NCI-H1930 (cell line): ENCODE measurements at places on chromosomes 3 and 15.

GRCh38 chr15:51688863-51689262, 7.6 kb downstream of the SCG3 start:
- DNase-seq: no peak

GRCh38 chr3:172444821-172445220, 3.4 kb downstream of the GHSR start:
- DNase-seq: no peak

DNA sequence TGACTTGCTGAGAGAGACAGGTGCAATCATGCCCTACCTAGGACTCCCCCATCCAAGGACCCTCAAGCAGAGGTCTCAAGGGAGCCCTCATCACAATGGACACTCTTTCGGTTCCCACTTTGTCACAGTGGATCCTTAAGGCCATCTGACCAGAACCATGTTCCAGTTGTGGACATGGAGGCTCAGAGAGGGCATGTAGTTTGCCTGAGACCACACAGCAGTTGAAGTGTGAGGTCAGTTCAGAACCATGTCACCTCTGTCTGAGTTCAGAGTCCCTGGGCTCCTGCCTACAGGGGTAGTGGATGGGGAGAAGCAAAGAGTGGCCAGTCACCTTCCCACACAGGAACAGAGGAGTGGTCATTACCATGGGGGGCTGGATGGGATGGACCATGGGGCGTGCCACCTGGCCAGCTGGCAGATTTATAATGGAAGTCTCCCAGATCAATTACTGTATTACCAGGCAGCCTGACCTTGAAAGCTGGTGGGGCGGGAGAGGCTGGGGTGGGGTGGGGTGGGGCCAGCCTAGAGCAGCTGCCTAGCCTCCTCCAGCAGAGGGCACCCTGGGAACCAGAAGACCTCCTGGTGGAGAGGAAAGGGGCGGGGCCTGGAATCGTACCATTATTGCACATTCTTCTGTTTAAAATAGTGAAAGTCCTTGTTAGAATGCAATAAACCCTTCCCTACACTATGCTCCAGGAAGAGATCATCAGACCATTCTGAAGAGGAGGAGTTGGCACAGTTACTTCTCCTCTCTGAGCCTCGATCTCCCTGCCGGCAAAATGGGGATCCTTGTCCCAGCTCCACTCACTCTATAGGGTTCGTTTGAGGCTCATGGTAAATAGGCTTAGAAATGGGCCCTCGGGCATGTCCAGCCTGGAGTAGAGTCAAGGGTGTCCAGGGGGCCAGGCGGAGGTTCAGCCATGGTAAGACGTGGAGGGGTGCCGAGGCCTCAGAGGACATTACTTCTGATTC, 26.9 kb upstream of the LINGO1 start:
- no peak for DNase-seq

GRCh38 chr3:117228466-117228865, 518.9 kb downstream of the TUSC7 start:
- no peak for DNase-seq

- no peak for DNase-seq
Measured at GRCh38 chr3:38623539-38623938, 25.9 kb downstream of the SCN5A start.

DNA sequence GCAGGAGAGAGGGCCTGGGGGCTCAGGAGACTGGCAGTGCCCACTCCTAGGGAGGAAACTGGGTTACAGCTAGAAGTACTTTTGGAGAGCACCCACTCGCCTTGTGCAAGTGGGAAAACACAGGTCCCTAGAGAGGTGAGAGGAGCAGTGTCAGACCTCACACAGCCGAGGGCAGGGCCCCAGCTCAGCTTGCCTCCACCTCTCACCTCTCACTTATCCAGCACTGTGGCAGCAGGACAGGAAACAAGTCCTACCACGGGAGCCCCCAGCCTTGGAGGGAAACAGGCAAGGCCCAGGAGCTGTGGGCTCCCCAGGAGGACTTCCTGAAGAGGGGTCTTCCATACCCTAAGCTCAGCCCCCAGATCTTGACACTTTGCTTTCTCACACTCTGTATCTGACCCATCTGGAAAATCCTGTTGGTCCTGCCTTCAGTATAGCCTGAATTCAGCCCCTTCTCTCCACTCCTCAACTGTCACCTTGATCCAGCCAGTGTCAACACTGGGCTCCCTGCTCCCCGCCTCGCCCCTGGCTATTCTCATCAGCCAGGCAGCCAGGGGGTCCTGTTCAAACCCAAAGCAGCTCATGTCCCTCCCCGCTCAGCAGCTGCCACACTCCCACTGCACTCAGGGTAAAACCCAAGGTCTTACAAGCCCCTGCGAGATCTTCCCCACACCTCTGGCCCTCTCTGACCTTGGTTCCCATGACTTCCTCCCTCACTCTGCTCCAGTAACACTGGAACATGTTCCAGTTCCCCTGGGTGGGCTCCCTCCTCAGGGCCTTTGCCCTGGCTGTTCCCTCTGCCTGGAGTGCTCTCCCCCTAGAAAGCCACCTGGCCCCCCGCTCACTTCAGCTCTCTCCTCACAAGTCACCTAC, 870 bp upstream of the TMEM40 start:
- no peak for DNase-seq

GRCh38 chr3:106533788-106534160, 665.0 kb upstream of the CBLB start:
- no peak for DNase-seq

GRCh38 chr3:63124090-63124489, 154.0 kb upstream of the SYNPR start:
- no peak for DNase-seq

GRCh38 chr15:70633991-70634390, 129.4 kb downstream of the UACA start:
- DNase-seq: no peak

DNA sequence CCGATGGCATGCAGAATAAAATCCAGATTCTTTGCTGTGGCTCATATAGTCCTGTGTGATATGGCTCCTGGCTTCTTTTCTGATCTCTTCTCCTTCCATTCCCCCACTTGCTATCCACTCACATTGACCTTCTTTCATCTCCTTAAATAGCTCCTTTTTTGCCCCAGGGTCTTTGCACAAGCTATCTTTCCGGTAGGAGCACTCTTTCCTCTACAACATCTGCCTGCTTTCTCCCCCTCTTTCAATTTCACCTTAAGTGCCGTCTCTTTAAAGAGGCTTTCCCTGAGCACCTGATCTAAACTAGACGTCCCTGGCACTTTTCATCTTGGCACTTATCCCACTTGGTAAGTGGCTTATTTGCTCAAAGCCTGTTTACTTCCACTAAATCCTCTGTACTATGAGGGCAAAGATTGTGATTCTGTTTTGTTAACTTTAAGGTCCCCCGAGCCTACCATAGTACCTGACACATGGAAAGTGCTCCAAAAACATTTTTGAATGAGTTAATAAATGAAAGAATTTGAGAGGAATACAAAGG, 323.3 kb upstream of the TLE3 start:
- DNase-seq: no peak

- DNase-seq: no peak
Measured at GRCh38 chr3:185940951-185941350, 3.1 kb upstream of the TRA2B start.

GRCh38 chr3:57152151-57153143, 12.7 kb downstream of the IL17RD start:
- no peak for DNase-seq

DNA sequence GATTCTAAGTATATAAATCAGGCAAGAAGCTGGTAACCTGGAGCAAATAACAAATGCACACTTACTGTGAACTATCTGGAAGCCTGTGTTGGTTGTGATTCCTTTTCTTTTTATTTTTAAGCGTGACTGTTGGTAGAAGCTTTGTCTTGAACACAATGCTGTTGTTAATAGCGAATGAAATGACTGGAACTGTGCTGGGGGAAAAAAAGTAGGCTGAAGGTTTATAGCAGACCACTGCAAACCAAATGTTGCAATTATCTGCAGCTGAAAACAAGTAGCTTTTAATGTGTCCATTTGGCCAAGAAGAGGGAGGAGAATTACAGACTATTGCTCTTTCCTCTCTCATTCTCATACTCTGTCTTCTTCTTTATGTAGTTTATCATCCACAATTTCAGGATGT, 184.5 kb upstream of the DNAJC19 start:
- DNase-seq: no peak

DNA sequence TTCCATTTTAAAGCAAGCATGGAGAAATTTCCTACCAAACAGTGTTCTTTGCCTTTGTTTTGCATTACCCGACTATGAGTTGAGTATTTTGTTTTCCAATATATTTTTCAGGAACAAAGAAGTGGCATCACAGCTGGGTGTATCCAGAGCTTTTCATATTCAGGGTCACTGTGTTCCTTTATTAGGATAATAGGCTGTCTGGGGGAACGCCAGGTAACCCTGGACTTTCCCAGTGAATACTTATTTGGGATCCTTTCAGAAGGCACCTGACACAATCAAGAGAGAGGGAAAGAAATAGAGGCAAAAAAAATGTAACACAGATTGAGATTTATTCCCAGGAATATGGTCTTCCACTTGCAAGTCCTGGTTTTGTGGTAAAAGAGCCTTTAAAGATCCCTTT, 44.4 kb downstream of the PAQR5 start:
- no peak for DNase-seq

GRCh38 chr15:86433983-86434382, 354.3 kb downstream of the AGBL1 start:
- DNase-seq: no peak

- DNase-seq: no peak
Measured at GRCh38 chr3:47663630-47664240, 85.1 kb upstream of the CSPG5 start.

GRCh38 chr15:60213377-60214000, 184.3 kb downstream of the ANXA2 start:
- DNase-seq: no peak

DNA sequence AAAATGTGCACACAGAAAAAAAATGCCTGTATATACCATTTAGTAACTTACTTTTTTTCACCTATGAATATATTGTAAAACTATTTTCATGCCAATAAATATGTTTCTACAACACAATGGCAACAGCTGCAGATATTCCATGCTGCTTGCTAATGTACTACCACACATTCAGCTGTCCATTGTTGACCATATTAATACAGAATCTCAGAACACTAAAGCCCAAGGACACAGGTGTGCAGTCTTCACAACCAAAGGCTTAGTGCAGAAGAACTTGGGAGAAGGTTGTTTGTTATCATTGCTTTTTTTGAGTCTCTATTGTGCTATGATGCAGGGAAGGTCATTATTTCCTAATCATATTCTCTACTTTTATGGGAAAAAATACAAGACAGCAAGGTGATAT, 79.6 kb downstream of the DIPK2A start:
- DNase-seq: no peak

GRCh38 chr15:26178640-26179220, 315.6 kb upstream of the ATP10A start:
- DNase-seq: no peak

DNA sequence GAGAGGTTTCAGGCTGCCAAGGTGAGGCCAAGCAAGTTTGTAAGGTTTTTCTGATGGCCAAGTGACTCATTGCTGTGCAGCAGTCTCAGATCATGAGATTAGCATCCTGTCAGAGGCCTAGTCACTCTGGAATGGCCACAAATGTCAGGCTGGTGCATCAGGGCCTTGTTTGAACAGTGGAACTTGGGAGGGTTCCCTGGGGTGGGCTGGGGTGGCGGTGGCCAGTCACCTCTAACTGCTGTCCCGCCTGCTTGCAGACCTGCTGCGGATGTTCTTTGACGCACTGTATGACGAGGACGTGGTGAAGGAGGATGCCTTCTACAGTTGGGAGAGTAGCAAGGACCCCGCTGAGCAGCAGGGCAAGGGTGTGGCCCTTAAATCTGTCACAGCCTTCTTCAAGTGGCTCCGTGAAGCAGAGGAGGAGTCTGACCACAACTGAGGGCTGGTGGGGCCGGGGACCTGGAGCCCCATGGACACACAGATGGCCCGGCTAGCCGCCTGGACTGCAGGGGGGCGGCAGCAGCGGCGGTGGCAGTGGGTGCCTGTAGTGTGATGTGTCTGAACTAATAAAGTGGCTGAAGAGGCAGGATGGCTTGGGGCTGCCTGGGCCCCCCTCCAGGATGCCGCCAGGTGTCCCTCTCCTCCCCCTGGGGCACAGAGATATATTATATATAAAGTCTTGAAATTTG, 2.8 kb upstream of the FAM131A start:
- no peak for DNase-seq

GRCh38 chr3:52801839-52802238, 7.2 kb downstream of the ITIH3 start:
- no peak for DNase-seq

DNA sequence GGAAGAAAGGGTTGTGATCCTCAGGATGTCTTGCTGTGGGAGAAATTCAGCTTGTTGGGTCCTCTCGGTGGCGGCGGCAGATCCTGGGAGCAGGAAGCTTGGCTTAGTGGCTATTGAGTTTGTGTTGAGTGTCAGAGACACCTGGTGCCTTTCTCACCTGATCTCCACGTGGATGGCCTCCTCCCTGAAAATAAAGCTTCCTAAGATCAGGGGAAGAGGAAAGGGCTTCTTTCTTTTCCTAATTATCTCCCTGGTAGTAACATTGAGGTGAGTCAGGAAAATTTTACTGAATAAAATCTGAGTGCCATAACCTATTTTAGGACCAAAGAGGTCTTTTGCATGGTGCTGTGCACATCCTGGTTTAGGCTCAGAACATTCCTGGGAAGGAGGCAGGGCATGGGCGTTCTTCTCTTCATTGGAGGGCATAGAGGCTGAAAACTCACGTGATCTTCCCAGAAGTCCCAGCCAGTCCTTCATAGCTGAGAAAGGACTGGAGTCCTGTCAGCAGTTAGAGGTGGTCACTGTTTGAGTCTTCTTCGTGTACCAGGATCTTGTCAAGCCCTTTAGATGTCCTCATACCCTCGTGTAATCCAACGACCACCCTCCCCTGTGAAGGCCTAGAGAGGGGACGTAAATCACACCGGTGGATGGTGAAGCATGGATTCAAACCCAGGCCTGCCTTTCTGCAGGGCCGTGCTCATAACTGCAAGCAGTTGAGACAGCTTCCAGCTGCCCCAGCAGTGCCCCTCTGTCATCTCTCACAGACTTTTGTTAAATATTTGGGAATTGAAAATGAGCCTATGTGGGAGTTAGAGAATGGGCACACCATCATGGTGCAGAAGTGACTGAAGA, 1.1 kb downstream of the CMTM8 start:
- DNase-seq: no peak

DNA sequence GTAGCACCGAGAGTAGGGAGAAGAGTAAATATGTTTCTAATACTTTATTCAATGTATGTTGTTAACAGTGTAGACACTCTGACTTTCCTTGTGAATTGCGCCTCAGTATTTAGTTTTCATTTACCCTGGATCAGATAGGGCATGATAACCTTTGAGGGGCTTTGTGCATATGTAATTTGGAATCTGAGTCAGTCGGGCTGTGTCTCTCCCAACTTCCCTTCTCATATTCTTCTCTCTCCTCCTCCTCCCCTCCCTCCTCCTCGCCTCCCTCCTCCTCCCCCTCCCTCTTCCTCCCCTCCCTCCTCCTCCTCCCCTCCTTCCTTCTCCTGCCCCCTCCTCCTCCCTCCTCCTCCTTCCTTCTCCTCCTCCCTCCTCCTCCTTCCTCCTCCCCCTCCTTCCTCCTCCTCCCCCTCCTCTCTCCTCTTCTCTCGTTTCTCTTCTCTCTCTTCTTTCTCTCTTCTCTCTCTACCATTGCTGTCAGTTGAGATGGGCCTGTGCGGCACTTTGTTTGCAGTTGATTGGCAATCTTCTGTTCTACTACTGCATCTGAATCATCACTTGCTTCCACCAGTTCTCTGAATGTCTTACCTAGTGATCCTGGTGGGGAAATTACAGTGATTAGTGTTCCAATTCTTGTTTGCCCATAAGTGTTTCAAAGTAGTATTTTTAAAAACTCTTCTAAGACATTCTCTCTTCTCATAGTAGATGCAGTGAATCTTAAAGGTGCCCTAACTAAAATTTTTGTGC, 162.3 kb downstream of the PGPEP1L start:
- no peak for DNase-seq

GRCh38 chr3:194292331-194292730, 58.8 kb downstream of the CPN2 start:
- DNase-seq: no peak
